ENCODE measurements at places on chromosomes 12 and 14. TPM values are rescaled to one million over a fixed set of nuclear protein-coding genes. Genes with fewer than 3 reads are reported as not detected.

The FAM161B gene
- total RNA-seq: 1.8 TPM

- no peak for DNase-seq
These were observed 216.7 kb downstream of the VRK1 start for GRCh38 chr14:97013878-97014277.

DNA sequence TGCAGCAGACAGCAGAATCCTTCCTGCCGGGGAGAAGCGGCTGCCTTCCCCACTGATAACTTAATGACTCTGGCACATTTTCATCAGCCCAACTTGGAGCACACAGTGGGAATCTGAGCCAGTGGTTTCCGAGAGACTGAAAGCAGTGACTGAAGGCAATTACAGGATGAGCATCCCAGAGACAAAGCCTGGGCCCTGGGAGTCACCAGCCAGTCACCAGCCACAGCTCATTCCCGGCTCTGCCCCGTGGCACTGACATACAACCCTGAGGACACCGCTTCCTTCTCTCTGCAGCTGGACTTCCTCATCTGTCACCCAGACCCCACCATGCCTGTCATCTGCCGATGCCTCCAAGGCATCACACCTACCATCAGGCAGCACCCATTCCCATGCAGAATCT is 192.3 kb downstream of the DPF3 start:
- DNase-seq: no peak

DNA sequence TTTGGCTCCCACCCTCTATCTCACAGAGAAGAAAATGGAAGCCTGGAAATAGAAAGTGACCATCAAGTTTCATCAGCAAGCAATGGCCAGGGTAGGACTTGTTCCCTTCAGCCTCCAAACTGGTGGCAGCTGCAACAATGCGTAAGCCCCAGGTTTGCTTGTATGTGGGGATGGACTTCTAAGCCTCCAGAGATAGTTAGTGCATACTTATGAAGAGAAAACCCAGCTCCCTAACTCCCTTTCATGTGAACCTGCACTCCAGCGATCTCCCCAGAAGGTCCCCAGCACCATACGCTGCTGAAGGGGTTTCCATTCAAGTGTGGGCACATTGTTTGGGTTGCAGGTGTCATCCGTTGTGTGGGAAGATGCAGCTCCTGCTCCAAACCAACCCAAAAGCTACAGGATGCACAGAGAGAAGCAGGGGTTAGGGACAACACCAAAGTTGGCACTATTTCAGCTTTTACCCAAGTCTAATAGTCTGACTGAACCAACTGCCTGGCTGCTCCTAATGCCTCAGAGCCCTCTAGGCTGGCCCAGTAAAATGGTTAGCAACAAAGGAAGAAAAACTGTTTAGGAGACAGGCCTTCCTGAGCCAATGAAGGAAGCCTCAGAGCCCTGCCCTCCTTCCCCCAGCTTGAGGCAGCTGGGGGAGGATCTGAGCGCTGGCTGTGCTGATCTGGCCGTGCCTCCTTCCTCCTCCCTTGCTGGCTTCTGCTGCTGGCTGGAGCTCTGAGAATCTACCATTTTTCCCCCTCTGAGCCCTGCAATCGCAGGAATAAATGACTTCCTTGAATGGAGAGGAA is 12.3 kb downstream of the ZFP36L1 start:
- DNase-seq: no peak
